Esophagus squamous epithelium (tissue), 5 donors: ENCODE measurements at places on chromosomes 6 and 20.
A peak's percentile ranks its signal among the peaks of the same experiment; 100 is the strongest.

DNA sequence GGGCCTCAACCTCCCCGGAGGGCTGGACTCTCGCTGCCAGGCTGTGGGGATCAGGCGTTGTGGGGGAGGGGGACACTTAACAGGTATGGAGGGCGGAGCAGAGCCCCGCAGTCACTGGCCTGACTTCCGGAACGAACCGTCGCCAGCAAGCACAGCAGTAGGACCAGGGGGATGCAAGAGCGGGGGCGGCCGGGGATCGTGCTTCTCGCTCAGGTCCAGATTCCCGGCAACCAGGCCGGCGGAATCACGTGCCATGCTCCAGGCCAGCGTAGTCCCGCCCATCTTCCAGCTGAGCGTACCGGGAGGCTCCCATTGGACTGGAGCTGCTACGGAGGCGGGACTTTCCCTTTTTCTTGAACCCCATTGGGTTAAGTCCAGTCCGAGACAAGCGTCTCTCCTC is 10.0 kb upstream of the POU5F1 start:
- H3K36me3 ChIP-seq, result peaks cover 5% of the 10 kb centered on the region
- H3K4me3 ChIP-seq, result peak overlapping the region; percentile 34
- H3K27me3 ChIP-seq, result no peaks in the 10 kb centered on the region
- no peaks in the 10 kb centered on the region for H3K4me1 ChIP-seq
- no peak for DNase-seq

DNA sequence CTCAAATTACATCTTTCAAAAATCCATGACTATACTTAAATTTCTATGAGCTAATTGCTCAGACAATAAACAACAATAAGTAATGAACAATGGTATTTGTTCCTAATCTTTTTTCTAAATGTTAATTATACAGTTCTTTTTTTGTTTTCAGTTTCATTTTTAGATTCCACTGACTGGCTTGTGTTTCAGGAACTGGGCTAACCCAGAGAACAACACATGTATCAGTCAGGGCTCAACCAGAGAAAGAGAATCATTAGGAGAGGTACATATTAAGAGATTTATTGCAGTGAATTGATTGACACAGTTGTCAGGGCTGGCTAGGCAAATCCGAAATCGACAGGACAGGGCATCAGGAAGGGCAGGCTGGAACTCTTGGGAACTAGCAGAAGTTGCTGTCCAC is 182.8 kb downstream of the GRM1 start:
- H3K27ac ChIP-seq, result no peak overlapping the region
- H3K4me3 ChIP-seq, result no peak overlapping the region
- no peaks in the 10 kb centered on the region for H3K4me1 ChIP-seq

- H3K4me1 ChIP-seq, result no peaks in the 10 kb centered on the region
- no peak overlapping the region for H3K4me3 ChIP-seq
- no peak for DNase-seq
- no peak overlapping the region for H3K27ac ChIP-seq
- H3K27me3 ChIP-seq, result no peaks in the 10 kb centered on the region
- H3K36me3 ChIP-seq, result no peaks in the 10 kb centered on the region
These were observed 136.5 kb downstream of the ATXN1 start for GRCh38 chr6:16624636-16625290.

- H3K27me3 ChIP-seq, result no peaks in the 10 kb centered on the region
- H3K36me3 ChIP-seq, result no peaks in the 10 kb centered on the region
- DNase-seq, result no peak
These were observed 19.3 kb downstream of the CITED2 start for GRCh38 chr6:139355172-139355571.

DNA sequence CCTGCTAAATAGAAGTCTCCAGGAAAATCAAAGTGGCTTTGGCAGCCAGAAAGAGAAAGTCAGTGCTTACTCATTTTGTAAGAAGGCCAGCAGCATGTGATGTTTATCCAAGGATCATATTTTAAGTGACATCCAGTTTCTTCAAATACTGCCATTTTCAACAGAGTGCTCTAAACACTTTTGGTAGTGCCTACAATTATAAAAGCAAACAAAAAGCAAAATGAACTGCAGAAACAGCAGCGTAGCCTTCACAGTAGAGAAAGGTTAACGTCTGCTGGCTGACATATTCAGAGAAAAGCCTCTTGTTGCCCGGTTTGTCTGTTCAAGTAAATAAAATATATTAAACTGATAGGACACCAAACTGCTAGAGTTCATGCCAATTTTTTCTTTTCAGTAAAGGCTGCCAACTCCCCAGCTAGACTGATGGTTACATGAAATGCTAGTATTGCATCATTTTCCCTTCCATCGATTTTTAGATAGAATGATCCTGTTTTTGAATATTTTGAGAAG is 705.7 kb upstream of the SLC35B3 start:
- H3K4me1 ChIP-seq, result peaks cover 4% of the 10 kb centered on the region
- no peak overlapping the region for H3K27ac ChIP-seq
- no peaks in the 10 kb centered on the region for H3K27me3 ChIP-seq
- peak overlapping the region; percentile 5 for H3K4me3 ChIP-seq
- H3K36me3 ChIP-seq, result no peaks in the 10 kb centered on the region

DNA sequence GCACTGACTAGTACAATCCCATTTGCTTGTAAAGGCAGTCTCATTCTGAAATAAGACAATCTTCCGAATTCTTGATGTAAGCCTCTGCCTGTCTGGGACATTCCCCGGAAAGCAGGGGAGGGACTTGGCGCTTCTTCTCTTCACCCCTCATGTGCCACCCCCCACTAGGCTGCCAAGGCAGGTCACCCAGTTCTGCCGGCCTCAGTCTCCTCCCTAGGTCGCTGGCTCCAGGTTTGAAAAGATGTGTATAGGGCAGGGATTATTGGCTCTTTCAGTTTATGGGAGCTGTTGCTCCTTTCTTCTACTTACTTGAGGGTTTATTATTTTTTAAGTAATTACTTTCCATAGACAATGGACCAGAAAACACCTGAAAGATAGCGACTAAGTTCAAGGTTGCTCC is 158.1 kb upstream of the RPS6KA2 start:
- no peaks in the 10 kb centered on the region for H3K36me3 ChIP-seq
- H3K4me3 ChIP-seq, result no peak overlapping the region
- no peak overlapping the region for H3K27ac ChIP-seq
- DNase-seq, result no peak

DNA sequence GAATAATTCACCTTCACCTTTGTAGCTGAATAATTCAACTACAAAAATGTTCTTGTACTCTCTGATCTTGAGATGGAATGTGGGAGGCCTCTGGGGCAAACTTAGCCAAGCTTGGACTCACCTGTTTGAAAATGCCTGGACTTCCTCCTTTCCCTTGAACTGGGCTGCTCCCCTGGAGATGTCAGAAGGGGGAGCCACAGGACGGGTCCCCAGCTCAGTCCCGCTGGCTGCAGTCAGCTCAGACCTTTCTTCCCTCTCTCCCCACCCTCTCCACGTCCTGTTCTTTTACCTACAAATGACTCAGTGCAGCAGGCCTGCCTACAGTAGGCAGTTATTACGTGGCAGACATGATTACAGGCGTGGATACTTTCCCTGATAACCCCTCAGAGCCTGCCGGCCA is 131.5 kb upstream of the RALGAPA2 start:
- no peaks in the 10 kb centered on the region for H3K4me1 ChIP-seq
- H3K27ac ChIP-seq, result no peak overlapping the region
- no peak overlapping the region for H3K4me3 ChIP-seq
- no peak for DNase-seq
- no peaks in the 10 kb centered on the region for H3K36me3 ChIP-seq

- DNase-seq, result no peak
- no peaks in the 10 kb centered on the region for H3K36me3 ChIP-seq
- H3K27me3 ChIP-seq, result no peaks in the 10 kb centered on the region
- H3K4me3 ChIP-seq, result no peak overlapping the region
These were observed 48.5 kb upstream of the EDN1 start for GRCh38 chr6:12241493-12242175.

GRCh38 chr6:163338671-163339405 is 75.7 kb upstream of the QKI start:
- H3K27me3 ChIP-seq, result no peaks in the 10 kb centered on the region
- H3K36me3 ChIP-seq, result no peaks in the 10 kb centered on the region
- H3K4me1 ChIP-seq, result peaks cover 31% of the 10 kb centered on the region
- H3K4me3 ChIP-seq, result no peak overlapping the region

- peaks cover 28% of the 10 kb centered on the region for H3K36me3 ChIP-seq
- peaks cover 26% of the 10 kb centered on the region for H3K4me1 ChIP-seq
- H3K27me3 ChIP-seq, result no peaks in the 10 kb centered on the region
- DNase-seq, result no peak
- peak overlapping the region; percentile 100 for H3K27ac ChIP-seq
These were observed 2.2 kb downstream of the BRD2 start for GRCh38 chr6:32970413-32971241.

- no peaks in the 10 kb centered on the region for H3K27me3 ChIP-seq
- H3K36me3 ChIP-seq, result no peaks in the 10 kb centered on the region
- no peak overlapping the region for H3K4me3 ChIP-seq
- H3K27ac ChIP-seq, result no peak overlapping the region
- DNase-seq, result no peak
These were observed 111.1 kb upstream of the CCDC28A start for GRCh38 chr6:138662471-138662870.

DNA sequence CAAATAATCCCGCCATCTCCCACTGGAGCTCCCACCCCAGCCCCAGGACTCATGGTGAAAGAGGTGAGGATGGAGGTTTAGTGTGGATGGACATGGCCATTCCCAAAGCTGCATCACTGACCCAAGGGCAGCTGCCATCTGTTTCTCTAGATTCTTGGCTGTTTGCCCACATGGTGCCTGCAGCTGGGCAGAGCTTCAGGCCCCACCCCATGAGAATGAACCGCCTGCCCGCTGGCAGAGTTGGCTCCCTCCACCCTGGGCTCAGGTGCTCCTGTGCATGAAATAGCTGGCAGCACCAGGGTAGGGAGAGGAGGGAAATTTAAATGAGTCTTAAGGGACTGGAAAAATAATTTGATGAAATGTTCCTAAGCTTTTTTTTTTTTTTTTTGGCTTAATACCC is 17.4 kb downstream of the SCML4 start:
- H3K36me3 ChIP-seq, result no peaks in the 10 kb centered on the region
- no peaks in the 10 kb centered on the region for H3K4me1 ChIP-seq
- H3K27ac ChIP-seq, result no peak overlapping the region
- H3K4me3 ChIP-seq, result no peak overlapping the region
- H3K27me3 ChIP-seq, result no peaks in the 10 kb centered on the region
- DNase-seq, result no peak

DNA sequence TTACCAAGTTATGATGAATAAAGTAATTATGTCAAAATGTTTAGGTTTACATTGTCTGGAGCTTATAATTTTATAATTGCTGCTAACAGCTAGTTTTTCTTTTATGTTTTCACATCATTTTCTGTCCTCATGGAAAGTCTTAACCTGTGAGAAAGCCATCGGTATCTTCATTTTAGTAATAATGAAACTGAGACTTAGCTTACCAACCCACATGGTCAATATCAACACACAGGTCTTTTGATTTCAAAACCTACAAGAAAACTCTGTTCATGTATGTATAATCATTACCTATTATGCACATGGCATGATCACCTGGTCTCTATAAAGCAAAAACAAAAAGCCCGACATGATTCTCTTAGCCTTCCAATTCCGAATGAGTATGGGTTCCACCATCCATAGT is 61.9 kb downstream of the KCNQ5 start:
- no peaks in the 10 kb centered on the region for H3K36me3 ChIP-seq
- no peaks in the 10 kb centered on the region for H3K27me3 ChIP-seq
- H3K27ac ChIP-seq, result no peak overlapping the region

DNA sequence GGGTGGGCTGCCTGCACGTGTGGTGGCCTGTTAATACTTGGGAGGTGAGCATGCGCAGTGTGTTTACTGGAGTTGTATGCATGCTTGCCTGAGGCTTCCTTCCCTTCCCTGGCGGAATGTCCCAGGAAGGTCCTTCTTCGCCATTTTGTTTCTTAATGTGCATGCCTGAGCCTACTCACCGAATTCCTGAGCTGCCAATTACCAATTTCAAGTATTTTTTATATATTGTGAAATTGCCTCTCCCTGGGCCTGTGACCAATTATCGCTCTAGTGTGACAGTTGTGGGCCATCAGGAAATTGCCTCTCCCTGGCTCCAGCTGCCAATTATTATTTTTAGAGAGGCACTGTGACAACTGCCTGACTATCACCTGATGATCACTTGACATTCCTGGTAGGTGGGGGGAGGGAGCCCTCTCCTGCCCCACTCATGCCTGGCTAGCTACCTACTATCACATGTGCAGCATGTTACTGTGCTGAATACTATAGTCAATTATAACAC is 70.0 kb downstream of the FAM50B start:
- no peak overlapping the region for H3K4me3 ChIP-seq
- DNase-seq, result no peak
- H3K27me3 ChIP-seq, result peaks cover 16% of the 10 kb centered on the region

DNA sequence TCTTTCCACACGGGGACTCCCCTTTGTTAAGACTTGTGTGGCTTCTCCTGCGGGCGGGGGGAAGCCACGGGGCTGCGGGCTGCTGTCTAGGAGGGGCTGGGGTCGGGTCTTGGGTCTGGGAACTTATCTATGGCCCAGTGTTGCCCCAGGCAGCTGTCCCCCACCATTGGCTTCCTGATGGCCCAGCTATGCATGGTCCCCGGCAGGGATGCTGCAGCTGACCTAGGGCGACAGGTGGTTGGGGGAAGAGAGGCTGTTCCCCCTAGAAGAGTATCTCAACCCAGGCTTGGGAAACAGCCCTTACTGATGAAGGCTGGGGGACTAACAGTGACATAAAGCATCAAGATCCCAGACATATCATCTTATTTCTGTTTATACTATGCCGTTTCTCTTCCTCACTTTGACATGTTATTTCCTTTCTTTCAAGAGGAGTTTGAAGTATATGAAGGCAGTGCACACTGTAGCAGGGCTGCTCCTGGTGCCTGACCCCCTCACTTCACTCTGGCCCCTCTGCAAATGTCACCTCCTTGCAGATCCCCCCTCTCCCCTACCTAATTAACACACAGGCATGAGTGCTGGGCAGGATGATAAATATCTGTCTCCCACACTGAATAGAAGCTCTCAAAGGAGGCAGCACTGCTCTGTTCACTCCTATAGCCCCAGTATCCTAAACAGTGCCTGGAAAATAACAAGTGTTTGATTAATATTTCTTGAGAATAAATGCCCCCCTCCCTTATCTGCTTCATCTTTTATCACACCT is 87.0 kb downstream of the HIVEP2 start:
- H3K36me3 ChIP-seq, result no peaks in the 10 kb centered on the region
- peaks cover 15% of the 10 kb centered on the region for H3K4me1 ChIP-seq
- DNase-seq, result no peak

DNA sequence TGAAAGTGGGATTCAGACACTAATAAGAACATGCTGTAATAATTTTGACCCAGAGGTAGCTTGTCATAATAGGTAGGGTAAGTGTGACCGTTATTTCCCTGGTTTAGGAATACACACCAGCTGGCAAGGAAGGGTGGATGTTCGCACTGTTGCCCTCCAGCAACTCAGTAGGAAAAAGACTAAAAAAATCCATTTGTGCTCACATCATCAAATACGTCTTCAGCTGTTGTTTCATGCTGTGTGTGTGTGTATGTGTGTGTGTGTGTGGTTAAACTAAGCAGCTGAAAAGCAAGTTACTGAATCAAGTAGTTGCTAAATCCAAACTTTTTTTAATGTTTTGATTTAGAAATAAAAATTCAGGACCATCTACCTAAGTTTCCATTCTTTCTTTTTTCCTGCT is 218.7 kb downstream of the TRDN start:
- no peak overlapping the region for H3K27ac ChIP-seq
- no peaks in the 10 kb centered on the region for H3K4me1 ChIP-seq
- no peaks in the 10 kb centered on the region for H3K36me3 ChIP-seq
- no peak overlapping the region for H3K4me3 ChIP-seq
- DNase-seq, result no peak
